ENCODE measurements at places on chromosomes 1 and 21.

DNA sequence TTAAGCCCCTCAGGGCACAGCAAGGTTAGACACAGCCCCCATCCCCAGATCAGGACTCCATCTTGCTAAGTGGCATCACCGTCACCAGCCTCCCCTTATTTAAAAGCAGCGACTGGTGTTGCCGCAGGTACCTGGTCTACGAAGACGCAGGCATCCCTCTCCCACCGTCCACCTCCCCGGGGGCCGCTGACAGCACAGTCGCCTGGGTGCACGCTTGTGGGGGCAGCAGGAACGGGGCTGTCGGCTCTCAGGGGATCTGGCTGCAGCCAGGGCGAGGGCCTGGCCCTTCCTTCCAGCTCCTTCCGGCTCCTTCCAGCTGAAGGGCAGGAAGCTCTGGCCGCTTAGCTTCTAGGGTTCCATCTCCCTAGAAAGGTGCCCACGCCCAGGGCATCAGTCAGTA, 17.6 kb upstream of the CCDC27 start:
- no peak for DNase-seq

DNA sequence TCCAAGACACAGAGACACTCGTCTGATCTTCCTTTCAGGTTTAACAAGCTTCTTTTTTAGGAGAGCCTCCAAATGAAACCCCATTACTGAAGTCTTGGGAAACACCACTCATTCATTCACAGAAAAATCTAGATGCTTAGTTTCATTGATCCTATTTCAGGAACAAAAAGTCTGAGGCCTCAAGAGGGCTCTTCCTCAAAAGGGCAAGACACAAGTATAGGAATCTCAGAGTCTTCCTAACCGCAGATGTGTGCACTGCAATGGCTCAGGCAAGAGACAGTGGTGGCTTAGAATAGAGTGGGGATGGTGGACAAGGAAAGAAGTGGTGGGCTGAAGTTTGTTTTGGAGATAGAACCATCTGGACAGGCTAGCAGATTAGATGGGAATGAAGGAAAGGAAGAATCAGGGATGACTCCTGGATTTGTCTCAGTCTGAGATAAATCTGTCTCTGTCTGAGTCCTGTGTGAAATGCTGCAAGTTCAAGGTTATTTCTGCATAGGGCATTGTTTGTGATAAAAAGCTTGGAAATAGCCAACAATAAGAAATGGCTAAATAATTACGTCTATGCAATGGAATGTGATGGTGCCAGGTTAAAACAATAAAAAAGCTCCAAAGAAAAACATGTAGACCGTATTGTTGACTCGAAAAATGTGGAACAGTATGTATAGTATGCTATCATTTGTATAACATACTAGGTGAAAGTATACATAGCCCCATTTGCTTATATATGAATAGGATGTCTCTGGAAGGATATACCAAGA, 8.9 kb upstream of the CTSE start:
- DNase-seq = no peak

- no peak for DNase-seq
Measured at GRCh38 chr1:24084050-24084449, 27.9 kb downstream of the MYOM3 start.

GRCh38 chr1:234969011-234969441, 159.6 kb downstream of the TOMM20 start:
- no peak for DNase-seq

GRCh38 chr1:33515112-33515511, 42.7 kb downstream of the ZSCAN20 start:
- DNase-seq = no peak

DNA sequence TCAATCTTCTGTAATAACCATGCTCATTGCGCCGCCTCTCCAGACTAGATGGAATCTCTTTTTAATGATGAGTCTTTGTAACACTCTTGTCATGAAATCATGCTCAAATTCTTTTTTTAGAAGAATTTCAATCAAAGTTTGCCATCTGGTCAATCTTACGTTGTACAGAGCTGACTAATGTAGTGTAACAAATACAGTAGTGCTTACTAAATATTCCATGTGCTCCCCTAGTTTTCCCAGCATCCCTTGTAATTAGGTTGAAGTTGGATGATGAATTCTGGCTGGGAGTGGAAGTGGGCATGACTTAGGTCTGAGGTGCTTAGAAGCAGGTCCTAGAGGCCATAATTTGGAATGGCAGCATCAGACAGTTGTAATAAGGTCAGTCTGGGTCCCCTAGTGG, 309.1 kb upstream of the SNX7 start:
- DNase-seq = no peak

DNA sequence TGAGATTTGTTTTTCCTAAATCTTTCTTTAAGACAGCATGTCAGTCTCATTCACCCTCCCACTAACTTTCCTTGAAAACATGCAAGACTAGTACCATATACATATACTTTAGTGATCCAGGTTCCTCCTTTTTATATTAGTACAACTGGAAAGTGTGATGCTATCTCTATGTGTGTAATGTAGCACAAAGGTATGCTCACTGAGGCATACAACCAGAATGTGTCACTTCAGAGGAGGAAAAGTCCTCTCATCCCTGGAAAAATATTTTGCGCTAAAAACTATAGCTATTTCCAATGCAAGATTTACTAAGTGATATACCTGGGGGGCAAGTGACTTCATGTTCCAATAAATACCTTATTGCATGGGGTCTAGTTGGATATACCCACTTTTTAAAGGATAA, 45.9 kb downstream of the BARHL2 start:
- DNase-seq = no peak
